ENCODE measurements at places on chromosomes 1 and 21. TPM values are rescaled to one million over a fixed set of nuclear protein-coding genes. Genes with fewer than 3 reads are reported as not detected.
A peak's percentile ranks its signal among the peaks of the same experiment; 100 is the strongest.

CTBS gene
- total RNA-seq = 20.2 TPM

SPRR2D gene
- total RNA-seq = not detected

- no peaks in the 10 kb centered on the region for H3K4me1 ChIP-seq
- no peak overlapping the region for H3K27ac ChIP-seq
- H3K4me3 ChIP-seq = no peak overlapping the region
- H3K27me3 ChIP-seq = peaks cover 2% of the 10 kb centered on the region
- no peaks in the 10 kb centered on the region for H3K36me3 ChIP-seq
Observed at GRCh38 chr1:12811409-12811784, 19.8 kb downstream of the PRAMEF11 start.

DNA sequence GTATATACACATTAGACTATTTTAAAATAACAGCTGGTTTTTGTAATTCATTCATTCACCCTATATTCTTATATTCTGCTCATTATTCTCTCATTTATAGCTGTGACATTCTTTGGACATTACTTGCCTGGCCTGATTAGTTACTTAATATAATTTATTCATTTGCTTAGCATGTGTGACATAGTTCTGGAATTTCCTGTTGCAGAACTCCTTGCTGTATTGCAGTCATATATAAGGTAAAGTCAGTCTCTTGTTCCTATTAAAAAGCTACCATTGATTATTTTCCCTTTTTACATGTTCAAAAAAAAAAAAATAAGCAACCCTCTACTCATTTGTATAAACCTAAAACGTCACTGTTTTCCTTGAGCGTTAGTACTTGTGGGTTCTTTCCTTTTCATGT, 23.9 kb downstream of the GNAT2 start:
- no peaks in the 10 kb centered on the region for H3K4me1 ChIP-seq
- DNase-seq = no peak
- no peak overlapping the region for H3K4me3 ChIP-seq
- no peaks in the 10 kb centered on the region for H3K27me3 ChIP-seq

- peak; percentile 45 for DNase-seq
- H3K36me3 ChIP-seq = no peaks in the 10 kb centered on the region
- no peaks in the 10 kb centered on the region for H3K4me1 ChIP-seq
- H3K4me3 ChIP-seq = no peak overlapping the region
Observed at GRCh38 chr1:104132382-104132973, 382.8 kb downstream of the AMY1C start.

DNA sequence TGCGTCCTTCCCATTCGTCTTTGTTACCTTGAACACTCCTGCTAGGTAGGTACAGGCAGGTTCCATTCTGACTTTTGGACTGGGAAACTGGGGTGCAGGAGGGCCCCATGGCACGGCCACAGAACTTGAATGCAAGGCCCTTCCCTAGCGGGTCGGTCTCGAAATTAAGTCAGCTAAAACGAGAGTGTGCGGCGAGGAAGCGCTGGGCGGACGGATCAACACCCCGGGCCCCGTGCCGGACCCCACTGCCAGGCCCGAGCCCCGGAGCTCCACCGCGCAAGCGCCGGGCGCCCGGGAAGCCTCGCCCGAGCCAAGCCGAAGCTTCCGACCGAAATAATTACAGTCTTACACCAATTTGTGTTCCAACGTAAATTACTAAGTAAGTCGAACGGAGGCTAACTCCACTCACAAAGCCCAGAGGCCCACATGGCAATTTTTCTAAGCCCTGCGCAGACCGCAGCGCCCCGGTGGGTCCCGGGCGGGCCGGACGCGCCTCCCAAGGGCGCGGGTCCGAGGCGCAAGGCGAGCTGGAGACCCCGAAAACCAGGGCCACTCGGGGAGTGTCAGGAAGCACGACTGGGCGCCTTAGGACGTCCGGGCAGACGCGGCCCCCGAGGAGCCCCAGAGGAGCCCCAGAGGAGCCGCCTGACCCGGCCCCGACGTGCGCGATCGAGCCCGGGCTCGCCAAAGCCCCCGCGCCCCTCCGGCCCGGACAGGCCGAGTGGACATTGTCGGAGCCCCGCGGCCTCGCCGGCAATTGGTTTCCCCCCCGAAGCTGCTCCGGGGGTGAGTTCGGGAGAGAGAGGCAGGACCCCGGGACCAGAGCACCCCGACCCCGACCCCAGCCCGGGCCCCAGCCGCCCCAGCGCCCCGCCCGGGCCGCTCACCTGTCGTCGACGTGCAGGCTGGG, 624 bp downstream of the RIPK4 start:
- no peaks in the 10 kb centered on the region for H3K27me3 ChIP-seq
- H3K36me3 ChIP-seq = peaks cover 45% of the 10 kb centered on the region
- no peak for DNase-seq
- H3K4me3 ChIP-seq = peak overlapping the region; percentile 100

GRCh38 chr1:228108055-228108690, 926 bp downstream of the MRPL55 start:
- no peak overlapping the region for H3K27ac ChIP-seq
- no peaks in the 10 kb centered on the region for H3K27me3 ChIP-seq
- DNase-seq = no peak
- H3K36me3 ChIP-seq = 0 out of 2 replicates have a peak, but pooled peaks cover 4% of the 10 kb centered on the region
- peaks cover 11% of the 10 kb centered on the region for H3K4me1 ChIP-seq

DNA sequence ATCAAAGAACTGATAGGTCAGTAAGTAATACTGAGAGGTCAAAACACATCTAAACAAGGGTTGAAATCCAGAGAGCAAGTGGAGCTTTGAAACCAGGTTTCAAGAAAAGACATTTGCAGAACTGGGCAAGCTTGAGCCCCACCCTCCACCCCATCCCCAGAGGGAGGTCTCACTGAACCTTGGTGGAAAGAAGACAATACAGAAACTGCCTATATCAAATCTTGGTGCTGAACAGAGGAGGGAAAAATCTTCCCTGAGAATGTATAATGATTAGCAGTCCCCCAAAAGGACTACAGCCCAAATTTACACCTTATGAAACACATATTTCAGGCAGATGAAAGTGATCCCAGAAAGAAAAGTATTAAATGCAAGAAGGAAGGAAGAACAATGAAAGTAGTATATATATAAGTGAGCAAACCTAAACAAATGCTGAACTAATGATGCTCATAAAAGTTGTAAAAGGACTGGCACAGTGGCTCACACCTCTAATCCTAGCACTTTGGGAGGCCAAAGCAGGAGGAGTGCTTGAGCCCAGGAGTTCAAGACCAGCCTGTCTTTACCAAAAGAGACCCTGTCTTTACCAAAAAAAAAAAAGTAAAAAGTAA, 12.4 kb downstream of the ZBTB17 start:
- H3K4me1 ChIP-seq = no peaks in the 10 kb centered on the region
- no peak for DNase-seq
- no peaks in the 10 kb centered on the region for H3K36me3 ChIP-seq
- no peak overlapping the region for H3K4me3 ChIP-seq

- H3K4me3 ChIP-seq = no peak overlapping the region
- no peak for DNase-seq
- no peaks in the 10 kb centered on the region for H3K36me3 ChIP-seq
Observed at GRCh38 chr1:176837708-176838107, 326.8 kb downstream of the ASTN1 start.

DNA sequence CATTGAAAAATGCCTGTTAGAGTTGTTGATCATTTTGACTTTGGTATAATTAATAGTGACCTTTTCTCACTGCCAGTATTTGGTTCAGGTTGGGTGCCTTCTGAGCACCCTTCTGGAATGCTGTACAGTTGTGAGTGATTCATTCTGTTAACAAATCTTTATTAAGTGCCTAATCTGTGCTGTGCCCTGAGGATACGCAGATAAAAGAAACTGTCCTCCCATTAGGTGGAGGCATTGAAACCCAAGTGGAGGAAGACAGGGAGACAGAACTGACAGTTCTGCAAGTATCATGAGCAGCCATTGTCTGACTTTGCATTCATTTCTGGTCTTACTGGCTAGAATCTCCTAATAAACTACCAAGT, 76.1 kb upstream of the ZNF326 start:
- peaks cover 38% of the 10 kb centered on the region for H3K4me1 ChIP-seq
- H3K4me3 ChIP-seq = no peak overlapping the region

MSTO1 gene
- total RNA-seq = 21.5 TPM

DNA sequence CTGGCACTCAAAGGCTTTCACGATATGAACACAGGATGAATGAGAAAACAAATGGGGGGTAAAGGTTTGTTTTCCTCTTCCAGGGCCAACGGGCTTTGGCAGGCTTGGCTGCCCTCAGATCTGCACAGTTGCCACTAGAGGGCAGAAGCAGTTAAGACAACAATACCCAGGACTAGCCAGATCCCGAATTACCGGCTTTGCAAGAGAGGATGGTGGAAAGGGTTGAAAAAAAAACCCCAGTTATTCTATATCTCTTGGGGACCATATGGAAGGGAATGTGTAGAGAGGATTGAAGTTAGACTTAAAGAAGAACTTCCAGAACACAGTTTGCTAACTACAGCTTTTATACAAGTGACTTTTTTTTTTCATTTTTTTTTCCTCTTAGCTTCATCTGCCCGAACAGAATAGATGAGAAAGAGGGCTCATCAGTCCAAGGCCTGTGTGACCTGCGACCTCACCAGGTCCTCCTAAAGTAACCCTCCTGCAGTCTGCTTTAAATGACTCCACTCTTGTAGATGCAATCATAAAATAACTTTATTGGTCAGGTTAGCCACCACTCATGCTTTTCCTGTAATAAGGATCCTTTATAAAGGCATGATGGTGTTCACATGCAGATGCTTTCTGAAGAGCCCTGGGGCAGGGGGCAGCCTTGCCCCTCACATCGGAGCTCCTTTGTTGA, 10.7 kb downstream of the FMOD start:
- DNase-seq = peak; percentile 67
- H3K36me3 ChIP-seq = no peaks in the 10 kb centered on the region
- no peak overlapping the region for H3K27ac ChIP-seq
- H3K4me3 ChIP-seq = no peak overlapping the region

DNA sequence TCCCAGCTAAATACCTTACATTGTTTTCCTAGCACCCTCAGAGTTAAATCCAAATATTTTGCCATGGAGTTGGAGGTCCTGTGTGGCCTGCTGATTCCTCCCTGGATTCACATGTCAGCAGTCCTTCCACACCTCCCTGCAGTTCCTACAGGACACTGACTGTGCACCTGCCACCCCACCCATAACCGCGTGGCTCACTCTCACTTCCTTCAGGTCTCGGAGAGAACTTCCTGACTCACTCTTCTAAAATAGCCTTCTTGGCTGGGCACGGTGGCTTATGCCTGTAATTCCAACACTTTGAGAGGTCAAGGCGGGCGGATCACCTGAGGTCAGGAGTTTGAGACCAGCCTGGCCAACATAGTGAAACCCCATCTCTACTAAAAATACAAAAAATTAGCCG, 8.4 kb upstream of the CAMTA1 start:
- H3K4me3 ChIP-seq = no peak overlapping the region
- H3K4me1 ChIP-seq = no peaks in the 10 kb centered on the region
- no peak for DNase-seq
- no peaks in the 10 kb centered on the region for H3K27me3 ChIP-seq
- no peak overlapping the region for H3K27ac ChIP-seq

GRCh38 chr1:221687836-221688487, 53.9 kb downstream of the DUSP10 start:
- H3K4me3 ChIP-seq = no peak overlapping the region
- no peaks in the 10 kb centered on the region for H3K36me3 ChIP-seq
- H3K4me1 ChIP-seq = no peaks in the 10 kb centered on the region
- H3K27ac ChIP-seq = no peak overlapping the region
- DNase-seq = no peak

GRCh38 chr1:45567911-45568310, 15.9 kb upstream of the NASP start:
- DNase-seq = no peak
- no peaks in the 10 kb centered on the region for H3K27me3 ChIP-seq
- no peak overlapping the region for H3K4me3 ChIP-seq
- H3K27ac ChIP-seq = no peak overlapping the region
- peaks cover 6% of the 10 kb centered on the region for H3K36me3 ChIP-seq

DISC1 gene
- total RNA-seq = 7.4 TPM

DNA sequence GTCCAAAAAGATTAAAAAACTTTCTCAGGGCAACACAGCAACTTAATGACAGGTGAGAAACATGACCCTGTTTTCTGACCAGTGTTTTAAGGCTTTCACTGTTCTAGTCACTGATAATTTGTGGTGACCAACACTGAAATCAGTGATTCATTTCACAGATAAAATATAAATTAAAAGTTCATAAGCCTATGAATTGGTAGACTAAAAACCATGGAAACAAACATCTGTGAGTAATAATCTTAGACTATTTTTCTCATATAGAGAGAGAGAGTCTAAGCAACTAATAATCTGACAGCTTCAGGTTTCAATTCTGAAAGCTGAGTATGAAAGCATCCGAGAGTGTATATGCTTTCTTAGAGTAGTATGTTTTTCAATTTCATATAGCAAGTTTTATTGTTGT, 536.9 kb downstream of the ADGRL2 start:
- no peak for DNase-seq
- H3K27ac ChIP-seq = no peak overlapping the region
- H3K27me3 ChIP-seq = no peaks in the 10 kb centered on the region

- H3K4me1 ChIP-seq = no peaks in the 10 kb centered on the region
- no peak overlapping the region for H3K4me3 ChIP-seq
- no peak overlapping the region for H3K27ac ChIP-seq
- no peaks in the 10 kb centered on the region for H3K36me3 ChIP-seq
Observed at GRCh38 chr1:212450331-212450881, 17.7 kb downstream of the NENF start.

GRCh38 chr1:196933531-196934189, 9.9 kb upstream of the CFHR2 start:
- DNase-seq = no peak
- no peaks in the 10 kb centered on the region for H3K4me1 ChIP-seq
- H3K4me3 ChIP-seq = no peak overlapping the region
- no peaks in the 10 kb centered on the region for H3K36me3 ChIP-seq
- no peak overlapping the region for H3K27ac ChIP-seq

GRCh38 chr1:198754670-198755069, 115.8 kb downstream of the PTPRC start:
- H3K4me1 ChIP-seq = no peaks in the 10 kb centered on the region
- no peak overlapping the region for H3K4me3 ChIP-seq
- no peak overlapping the region for H3K27ac ChIP-seq
- H3K27me3 ChIP-seq = no peaks in the 10 kb centered on the region

DNA sequence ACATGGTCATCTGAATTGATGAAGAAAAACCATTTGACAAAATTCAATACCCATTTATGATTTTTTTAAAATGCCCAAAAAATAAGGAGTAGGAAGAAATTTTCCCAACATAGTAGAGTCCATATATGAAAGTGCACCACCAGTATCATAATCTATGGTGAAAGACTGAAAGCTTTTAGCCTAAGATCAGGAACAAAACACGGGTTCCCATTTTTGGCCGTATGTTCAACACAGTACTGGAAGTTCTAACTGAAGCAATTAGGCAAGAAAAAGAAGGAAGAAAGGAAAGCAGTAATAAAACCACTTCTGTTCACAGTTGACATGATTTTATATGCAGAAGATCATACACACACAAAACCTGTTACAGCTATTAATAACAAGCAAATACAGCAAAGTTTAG, 227.8 kb upstream of the RAB4A start:
- H3K4me3 ChIP-seq = no peak overlapping the region
- H3K27ac ChIP-seq = no peak overlapping the region
- peaks cover 89% of the 10 kb centered on the region for H3K27me3 ChIP-seq
- DNase-seq = no peak

- no peak for DNase-seq
- no peak overlapping the region for H3K27ac ChIP-seq
- H3K27me3 ChIP-seq = no peaks in the 10 kb centered on the region
- H3K4me1 ChIP-seq = peaks cover 17% of the 10 kb centered on the region
- no peaks in the 10 kb centered on the region for H3K36me3 ChIP-seq
Observed at GRCh38 chr1:17185485-17185860, 19.5 kb upstream of the PADI1 start.

Measured in PC-9 (cell line).